Kidney capillary endothelial cell (primary cell): ENCODE measurements at places on chromosomes 2 and 18.

GRCh38 chr2:176098366-176099158 lies 1.0 kb upstream of the HOXD12 start:
- no peak for DNase-seq

DNA sequence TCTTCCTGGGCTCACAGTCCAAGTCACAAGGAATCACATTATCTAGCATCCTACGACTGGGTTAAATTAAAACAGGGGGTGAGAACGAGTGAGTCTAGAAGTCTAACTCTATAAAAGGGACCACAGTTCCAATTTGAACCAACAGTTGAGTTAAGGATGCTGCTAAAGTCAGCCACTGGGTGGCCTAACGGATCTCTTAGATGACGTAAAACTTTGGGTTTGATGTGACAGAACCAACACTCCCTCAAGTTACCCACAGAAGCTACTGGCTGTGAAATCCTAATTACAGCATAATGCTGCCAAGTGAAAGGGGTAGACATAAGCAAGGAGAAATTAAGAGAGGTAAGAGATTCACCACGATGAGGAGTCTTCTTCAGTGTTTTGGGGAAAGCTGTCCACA lies 32.7 kb upstream of the RUFY4 start:
- no peak for DNase-seq

GRCh38 chr2:85273738-85274731 lies 53.8 kb downstream of the TGOLN2 start:
- DNase-seq, result peak; percentile 65

DNA sequence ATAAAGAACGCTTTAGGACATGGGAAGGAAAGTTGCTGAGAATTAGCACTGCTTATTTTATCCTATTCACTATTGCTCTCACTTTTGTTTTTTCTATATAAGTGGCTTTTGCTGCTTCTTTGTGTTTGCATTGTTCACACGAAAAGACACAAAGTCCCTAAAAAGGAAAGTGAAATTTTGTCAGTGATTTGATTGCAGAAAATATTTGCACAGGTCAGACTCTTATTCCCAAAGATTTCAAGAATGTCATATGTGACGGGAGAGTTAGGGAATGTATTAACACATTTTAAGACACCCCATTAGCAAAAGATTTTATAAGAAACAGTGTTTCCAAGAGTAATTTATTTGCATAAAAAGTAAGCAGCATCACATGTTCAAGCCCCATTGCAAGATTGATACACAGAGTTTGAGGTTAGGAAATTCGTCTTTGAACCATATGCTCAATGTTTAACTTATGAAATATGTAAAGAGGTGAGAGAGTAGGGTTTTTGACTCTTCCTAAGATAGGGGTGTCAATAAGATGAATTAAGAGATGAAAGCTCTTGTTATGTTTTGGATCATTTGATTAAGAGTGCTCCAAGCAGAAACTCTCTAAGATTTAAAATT lies 57.0 kb downstream of the CCDC102B start:
- no peak for DNase-seq

- no peak for DNase-seq
Measured at GRCh38 chr2:16537347-16537746, 128.3 kb downstream of the CYRIA start.

GRCh38 chr2:240567872-240568677 lies at the start of gene RNPEPL1:
RNPEPL1 (plus strand) TSS chr2:240568484; CDS start chr2:240568587, 103 bp downstream.
- no peak for DNase-seq

DNA sequence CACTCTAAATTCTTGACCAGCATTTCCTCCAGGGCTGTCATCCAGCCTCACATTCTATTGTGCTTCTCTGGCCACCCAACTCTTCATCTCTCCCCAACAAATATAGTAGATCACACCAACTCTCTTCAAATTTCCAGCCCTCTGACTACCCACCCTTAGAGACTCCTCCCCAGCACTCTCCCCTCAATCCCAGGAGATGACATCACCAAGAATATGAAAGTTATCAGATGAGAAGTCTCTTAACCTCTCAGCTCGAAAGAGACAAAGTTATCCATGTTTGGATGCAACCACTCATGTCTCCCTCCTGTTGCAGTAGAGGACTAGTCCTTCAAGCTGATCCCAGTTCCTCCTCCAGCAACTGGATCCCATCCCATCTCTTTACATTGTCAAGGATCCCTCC lies 47.1 kb downstream of the LBH start:
- no peak for DNase-seq

DNA sequence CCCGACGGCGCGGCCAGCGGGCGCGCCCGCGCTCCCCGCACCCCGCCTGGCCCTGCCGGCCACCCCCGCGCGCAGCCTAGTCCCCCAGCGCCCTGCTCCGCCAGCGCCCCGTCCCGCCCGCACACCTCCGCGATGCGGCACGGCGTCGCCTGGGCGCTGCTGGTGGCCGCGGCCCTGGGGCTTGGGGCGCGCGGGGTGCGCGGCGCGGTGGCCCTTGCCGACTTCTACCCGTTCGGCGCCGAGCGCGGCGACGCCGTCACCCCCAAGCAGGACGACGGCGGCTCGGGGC lies 232 bp downstream of the SNED1 start:
- DNase-seq, result no peak
